ENCODE measurements at places on chromosomes 5 and 9.

DNA sequence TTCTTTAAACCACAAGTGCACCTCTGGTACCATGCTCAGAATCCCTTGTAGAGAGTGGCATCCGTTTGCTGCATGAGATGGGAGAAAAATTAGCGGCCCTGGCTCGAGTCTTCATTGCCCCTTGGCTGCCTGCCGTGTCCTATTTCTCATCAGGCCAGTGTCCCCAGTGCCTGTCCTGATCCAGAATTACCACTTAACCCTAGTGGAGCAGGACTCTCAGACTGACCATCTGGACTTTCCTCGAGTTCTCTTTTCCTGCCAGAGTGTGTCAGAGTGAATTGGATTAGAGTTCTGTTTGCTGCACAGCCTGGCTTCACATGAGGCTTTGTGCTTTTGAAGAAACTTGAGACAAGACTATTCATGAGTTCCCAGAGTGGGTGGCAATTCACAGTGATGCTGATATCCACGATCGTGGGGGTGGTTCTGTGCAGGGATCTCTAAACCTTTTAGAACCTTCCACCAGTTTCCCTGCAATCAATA is 92.6 kb downstream of the C9orf152 start:
- DNase-seq, result no peak

DNA sequence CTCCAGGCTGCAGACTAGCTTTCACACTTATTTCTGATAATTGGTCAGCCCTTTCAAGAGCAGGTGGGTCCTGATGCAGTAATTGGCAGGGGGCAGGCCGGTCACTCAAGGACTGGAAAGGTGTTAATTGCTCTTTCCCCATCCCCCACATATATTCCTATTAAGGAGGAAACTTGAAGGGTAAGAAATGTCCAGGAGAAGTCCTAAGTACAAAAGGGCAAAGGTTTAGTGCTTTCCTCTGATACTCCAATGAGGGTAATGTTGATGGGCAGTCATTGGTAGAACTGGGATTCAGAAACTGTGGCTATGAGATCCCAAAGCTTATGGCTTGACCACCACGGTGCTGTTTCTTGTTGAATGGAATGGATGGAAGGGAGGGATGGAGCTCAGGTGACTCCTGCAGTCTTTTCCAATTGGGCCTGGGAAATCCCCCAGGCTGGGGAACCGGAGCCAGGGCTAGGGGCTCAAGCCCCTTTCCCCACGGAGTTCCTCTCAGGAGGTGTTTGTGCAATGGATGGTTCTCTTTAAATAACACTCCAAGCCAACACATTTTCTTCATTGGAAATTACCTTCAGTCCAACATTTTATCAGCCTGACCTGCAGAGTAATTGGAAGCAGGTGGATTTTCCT is 103.2 kb upstream of the ALDH1B1 start:
- no peak for DNase-seq

- no peak for DNase-seq
Observed at GRCh38 chr5:118529361-118530144, 458.8 kb downstream of the DTWD2 start.

GRCh38 chr9:89879701-89880100 is 274.9 kb downstream of the GADD45G start:
- no peak for DNase-seq

DNA sequence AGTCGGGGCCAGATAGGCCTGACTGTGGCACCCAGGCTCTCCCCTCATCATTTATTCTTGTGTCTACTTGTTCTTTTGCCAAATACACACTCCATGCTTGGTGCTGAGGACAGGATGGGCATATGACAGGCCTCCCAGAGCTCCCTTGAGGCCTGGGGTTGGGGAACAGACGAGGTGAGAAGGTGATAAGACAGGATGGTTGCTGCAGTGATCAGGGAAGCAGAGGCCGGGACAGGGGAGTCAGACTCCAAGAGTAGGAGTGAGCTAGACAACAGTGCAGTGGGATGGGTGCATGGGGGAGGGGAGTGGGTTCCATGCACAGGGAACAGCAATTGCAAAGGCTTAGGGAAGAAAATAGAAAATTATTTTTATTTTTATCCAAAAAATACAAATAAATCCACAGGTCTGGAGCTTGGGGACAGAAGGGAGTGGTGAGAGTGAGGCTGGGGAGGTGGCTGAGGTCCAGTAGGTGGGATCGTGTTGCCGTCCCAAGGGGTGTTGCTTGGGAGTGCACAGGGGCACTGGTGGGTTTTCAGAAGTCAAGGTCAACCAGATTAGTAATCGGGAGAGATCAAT is 3.4 kb upstream of the AMBP start:
- no peak for DNase-seq

GRCh38 chr9:121741228-121741918 is 89.9 kb downstream of the DAB2IP start:
- no peak for DNase-seq

GRCh38 chr5:135348918-135349317 is 50.1 kb downstream of the MACROH2A1 start:
- DNase-seq, result no peak

DNA sequence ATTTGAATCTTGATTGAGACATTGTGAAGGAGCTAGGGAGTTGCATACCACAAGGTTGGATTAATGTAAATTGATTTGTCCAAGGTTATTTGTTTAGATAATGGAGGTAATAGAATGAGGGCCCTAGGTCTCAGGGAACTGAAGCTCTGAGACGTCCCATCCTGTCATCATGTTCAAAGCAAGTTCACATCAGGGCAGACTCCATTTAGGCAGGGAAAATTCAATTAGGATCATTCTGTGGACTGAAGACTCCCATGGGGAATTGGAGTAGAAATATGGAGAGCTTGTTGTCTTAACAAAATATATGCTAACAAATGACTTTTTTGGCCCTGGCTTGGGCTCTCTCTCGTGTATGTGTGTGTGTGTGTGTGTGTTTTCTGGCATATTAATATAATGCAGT is 722.0 kb upstream of the ADAMTS16 start:
- DNase-seq, result no peak

- DNase-seq, result no peak
Observed at GRCh38 chr9:134328341-134328840, 2.1 kb downstream of the RXRA start.

GRCh38 chr5:154002093-154002492 is 36.6 kb downstream of the FAM114A2 start:
- DNase-seq, result no peak

All from CD4-positive, alpha-beta T cell treated with Interleukin-12 subunit alpha and Interleukin-12 subunit beta, for 1 hour (primary cell).